ENCODE measurements at places on chromosomes 4 and X. TPM values are rescaled to one million over a fixed set of nuclear protein-coding genes. Genes with fewer than 3 reads are reported as not detected.

GRCh38 chrX:10108288-10108687, 48.5 kb upstream of the CLCN4 start:
- DNase-seq = no peak

DNA sequence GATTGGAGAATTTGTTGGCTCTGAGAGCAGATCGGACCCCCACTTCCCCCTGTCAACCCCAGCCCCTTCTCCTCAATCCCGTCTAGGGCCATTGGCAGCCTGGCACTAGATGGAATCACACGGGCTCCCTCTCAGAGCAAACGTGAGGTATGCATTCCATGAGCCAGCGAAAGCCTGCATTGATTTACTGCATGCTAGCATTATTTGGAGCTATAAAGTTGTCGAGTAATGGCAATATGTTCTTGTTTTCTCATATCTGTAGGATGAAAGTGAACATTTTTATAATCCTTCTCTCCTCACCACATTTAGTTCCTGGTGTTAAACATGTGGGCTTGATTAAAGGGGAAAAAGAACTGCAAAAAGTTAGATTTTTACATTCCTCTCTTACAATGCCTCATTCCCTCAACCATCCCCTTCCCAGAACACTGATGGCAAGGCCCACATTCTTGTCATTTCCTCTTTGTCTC, 159.2 kb downstream of the SPRY1 start:
- no peak for DNase-seq

GRCh38 chr4:157220371-157220881, at the start of gene GRIA2:
GRIA2 (plus strand) TSS chr4:157220728; CDS start chr4:157221043, 315 bp downstream.
- DNase-seq = no peak

GRCh38 chr4:87220094-87220822, at the start of gene KLHL8:
KLHL8 (minus strand) TSS chr4:87220618; CDS start chr4:87195539, 25,079 bp downstream.
- no peak for DNase-seq

DNA sequence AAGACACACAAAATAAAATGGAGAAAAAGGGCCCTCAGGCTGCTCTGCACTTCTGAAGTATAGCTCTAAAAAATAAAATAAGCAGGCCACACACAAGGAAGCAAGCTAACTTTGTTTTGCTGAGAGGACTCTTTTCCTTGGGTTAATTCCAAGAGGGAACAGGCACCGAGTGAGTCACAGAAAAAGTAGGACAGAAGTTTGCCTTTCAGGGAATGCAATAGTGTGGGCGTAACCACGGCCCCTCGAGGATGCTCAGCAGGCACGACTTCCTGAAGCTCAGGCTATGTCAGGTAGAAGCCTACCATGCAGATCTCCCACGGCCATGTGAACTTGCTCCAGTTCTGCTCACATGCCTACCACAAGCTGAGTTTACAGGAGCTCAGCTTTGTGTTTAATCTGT, 22.1 kb downstream of the PPP1R2C start:
- peak; percentile 23 for DNase-seq

GRCh38 chr4:1029529-1029928, 18.1 kb downstream of the FGFRL1 start:
- DNase-seq = no peak

DNA sequence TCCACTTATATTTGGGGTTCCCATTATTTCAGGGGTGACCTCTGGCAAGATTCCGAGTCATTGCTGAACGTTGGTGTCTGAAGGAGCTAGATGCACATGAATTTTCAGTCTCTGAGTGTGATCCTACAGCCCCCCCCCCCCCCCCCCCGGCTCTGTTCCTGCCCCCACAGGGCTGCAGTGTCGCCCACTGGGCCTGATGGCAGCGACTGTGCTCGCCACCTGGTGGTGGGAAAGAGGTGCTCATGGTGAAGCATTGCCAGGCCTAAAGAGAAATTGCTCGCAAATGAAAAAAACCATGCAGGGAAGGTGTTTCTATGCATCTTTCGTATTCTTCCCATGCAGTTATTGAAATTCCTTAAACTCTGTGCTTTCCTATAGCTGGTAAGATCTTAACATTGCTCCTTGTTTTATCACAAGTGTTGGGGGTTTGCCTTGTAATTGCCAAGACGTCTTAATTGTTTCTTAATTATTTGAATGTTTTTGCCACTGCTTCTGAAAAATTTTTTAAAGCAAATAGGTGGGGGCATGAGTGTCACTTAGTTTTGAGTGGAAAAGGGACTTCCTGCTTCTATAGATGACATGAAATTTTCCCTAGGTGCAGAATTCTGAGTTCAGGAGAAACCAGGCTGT, 63.2 kb downstream of the CLDN22 start:
- no peak for DNase-seq

- DNase-seq = peak; percentile 5
These were observed 205.0 kb upstream of the TET2 start for GRCh38 chr4:104941661-104942062.

DNA sequence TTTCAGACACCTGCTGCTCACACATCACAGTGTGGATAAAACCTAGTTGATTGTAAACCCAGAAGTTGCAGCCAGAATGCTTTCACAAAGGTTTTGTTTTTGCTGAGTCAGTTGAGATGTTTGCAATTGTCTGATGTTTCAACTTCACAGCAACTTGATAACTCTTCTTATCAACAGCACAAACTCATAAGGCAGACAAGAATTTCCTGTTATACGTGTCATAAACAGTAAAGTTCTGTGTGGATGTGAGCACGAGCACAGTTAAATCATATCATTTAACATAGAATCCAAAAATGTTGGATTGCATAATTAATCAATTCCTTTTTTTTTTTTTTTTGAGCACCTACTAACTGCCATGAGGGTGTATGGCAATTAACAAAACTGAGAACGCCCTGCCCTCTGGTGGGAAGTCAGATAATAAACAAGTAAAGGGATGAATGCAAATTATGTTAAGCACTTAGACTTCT, 512.2 kb downstream of the PDHA2 start:
- DNase-seq = no peak

GRCh38 chr4:137559801-137560200, 27.5 kb upstream of the PCDH18 start:
- no peak for DNase-seq

DNA sequence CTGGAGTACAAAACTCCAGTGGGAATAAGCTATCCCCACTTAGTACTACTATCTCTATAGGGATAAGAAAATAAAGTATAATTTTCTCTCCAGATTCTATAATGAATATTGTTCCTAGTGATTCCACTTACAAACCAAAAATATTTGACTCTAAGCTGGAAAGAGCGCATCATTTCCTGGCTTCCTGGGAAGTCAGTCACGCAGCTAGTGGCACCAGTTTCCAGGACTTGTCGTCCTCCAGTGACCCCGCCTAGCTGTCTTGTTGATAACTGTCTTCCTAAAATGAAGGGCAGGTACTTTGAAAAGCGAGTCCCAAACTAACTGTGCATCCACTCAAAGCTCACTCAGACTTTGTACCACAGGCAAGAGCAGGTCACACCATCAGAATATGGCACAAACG, 39.3 kb downstream of the LNX1 start:
- DNase-seq = no peak

GRCh38 chrX:5683996-5684395, 544.7 kb downstream of the NLGN4X start:
- DNase-seq = no peak

DNA sequence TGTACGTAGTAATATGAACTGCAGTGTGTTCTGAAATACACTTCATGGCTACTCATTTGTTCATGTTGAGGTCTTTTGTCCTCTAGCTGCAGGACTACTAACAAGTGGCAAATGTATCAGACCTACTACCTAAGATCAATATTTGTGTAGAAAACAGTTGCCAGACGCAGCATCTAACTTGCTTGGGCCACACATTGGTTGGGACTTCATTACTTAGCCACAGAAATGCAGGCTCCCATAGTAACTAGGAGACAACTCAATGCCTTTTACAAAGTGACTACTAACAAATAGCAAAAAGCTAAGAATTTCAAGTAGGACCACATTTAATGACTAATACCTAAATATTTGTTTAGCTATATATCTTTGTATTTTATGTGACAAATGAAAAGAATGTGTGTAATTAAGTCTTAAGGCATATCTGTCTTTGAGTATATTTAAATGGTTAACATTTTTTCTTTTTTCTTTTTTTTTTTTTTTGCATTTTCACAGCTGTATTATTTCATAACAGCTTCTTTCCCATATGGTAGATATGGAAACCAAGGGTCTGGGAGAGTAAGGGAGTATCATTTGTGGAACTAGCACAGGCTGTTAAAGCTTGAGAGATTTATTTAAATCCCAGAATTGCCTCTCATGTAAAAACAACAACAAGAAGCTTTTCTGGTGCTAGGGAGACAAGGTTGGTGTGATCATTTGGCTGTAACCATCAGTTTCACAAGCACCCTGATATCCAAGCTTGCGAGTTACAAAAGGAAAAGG, 2.7 kb downstream of the CT47C1 start:
- DNase-seq = no peak

BGN gene
- 10.3 TPM for total RNA-seq

SUPT20HL1 gene
- total RNA-seq = not detected

PPP2R2C gene
- not detected for total RNA-seq

COL4A5 gene
- total RNA-seq = 23.8 TPM

H2BW1 gene
- total RNA-seq = not detected

HHIP gene
- total RNA-seq = 0.54 TPM

CRMP1 gene
- total RNA-seq = 15.4 TPM

Measured in kidney epithelial cell (primary cell).